Right renal pelvis (tissue), 4 donors: ENCODE measurements at places on chromosomes 13 and 19. TPM values are rescaled to one million over a fixed set of nuclear protein-coding genes. Genes with fewer than 3 reads are reported as not detected.

GRCh38 chr19:22257381-22257780 is 28.9 kb upstream of the ZNF729 start:
- DNase-seq = no peak

DNA sequence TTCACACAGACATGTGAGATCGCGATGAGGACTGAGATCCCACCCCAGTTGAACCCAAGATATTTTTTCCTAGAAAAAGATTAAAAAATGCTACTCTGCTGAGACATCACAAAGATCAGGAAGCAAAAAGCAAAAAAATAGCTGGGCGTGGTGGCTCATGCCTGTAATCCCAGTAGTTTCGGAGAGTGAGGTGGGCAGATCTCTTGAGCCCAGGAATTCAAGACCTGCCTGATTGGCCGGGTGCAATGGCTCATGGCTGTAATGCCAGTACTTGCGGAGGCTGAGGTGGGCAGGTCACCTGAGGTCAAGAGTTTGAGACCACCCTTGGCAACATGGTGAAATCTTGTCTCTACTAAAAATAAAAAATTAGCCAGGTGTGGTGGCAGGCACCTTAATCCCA is 1.1 kb downstream of the FUT3 start:
- DNase-seq = no peak

DNA sequence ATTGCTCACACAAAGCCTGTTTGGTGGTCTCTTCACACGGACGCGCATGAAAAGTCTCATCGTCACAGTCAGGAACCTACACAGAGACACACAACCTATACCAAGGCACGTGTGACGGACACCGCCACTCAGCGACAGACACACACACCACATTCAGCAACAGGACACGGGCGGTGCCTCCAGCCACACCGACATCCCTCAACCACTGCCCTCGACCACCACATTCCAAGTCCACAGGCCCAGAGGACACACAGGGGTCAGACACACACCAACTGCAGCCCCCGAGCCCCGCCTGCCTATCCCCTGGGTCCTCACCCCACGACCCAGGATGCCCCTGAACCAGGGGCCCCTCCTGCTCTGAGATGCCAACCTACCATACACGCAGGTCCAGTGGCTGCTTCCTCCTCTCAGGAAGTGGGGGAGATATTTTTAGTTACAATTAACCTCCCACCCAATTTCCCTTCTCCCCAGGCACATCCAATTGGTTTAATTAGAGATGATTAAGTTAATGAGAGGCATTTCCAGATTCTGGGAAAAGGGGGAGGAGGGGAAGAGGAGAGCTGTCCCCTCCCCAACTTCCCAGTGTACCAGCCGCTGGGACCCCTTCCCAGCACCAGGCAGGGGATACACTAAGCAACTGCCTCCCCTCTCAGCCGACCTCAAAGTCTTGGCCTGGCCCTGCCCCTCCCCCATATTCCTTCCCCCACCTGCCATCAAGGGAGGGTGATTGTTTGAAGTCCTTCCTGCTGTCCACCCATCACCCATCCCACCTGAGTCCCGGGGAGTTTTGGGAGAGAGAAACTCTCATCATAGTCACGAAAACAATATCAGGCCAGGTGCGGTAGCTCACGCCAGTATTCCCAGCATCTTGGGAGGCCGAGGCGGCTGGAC is 20.4 kb downstream of the MEIS3 start:
- DNase-seq = no peak

DNA sequence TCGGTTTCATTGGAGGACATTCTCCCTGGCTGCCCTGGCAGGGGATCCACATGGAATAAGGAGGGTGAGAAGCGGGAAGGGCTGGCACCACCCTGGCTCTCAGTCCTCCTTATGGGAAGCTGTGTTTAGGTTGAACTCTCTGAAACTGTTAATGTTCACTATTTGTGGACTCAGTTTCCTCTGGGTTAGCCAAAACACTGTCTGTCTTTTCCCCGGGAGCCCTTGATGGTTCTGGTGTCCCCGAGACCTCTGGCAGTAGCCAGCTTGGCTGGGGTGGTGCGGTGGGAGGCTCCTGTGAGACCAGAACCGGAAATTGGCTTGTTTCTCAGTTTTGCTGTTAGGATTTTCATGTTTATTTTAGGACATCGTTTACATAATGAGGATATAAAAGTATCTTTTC is 48.3 kb upstream of the TEX29 start:
- DNase-seq = no peak

ZNF442 gene
- 6.7 TPM for polyA plus RNA-seq
